ENCODE measurements at places on chromosomes 1 and 21.

DNA sequence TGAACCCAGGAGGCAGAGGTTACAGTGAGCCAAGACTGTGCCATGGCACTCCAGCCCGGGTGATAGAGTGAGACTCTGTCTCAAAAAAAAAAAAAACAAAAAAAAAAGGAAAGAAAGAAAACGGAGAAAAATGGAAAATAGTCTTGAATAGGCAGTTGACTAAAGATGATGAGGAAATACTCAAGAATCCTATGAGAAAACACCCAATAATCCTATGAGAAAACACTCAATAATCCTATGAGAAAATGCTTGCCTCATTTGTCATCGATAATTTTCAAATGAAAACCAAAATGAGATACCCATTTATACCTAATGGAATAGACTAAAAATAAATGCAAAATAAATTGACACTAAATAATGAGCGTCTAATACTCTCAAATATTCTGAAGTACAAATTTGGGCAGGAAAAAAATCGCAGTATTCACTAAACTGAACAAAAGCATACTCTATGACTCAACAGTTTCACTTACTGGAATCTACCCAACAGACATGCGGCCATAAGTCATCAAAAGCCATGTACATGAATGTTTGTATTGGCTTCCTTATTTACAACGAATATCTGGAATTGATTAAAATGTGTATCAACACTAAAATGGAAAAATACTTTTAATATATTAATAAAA lies 733.9 kb upstream of the CHRM3 start:
- DNase-seq = peak; percentile 95

DNA sequence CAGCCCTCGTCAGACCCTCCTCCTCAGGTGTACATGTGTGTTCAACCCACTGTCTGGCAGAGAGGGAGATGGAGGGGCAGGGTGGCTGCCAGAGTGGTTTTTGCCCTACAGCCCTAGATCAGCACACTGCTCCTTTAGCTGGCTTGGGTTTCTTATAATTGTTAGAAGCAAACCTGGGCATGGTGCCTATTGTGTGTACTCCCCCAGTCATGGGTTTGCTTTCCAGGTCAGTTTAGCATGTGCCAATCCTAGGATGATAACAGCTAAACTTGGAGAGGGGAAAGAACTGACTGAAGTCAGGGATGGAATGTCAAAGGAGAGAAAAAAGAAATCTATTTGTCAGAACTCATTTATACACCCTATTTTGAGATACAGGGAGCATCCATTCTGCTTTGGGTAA lies 63.3 kb downstream of the UCK2 start:
- DNase-seq = no peak

GRCh38 chr1:106746448-106747085 lies 309.9 kb upstream of the PRMT6 start:
- DNase-seq = peak; percentile 22

DNA sequence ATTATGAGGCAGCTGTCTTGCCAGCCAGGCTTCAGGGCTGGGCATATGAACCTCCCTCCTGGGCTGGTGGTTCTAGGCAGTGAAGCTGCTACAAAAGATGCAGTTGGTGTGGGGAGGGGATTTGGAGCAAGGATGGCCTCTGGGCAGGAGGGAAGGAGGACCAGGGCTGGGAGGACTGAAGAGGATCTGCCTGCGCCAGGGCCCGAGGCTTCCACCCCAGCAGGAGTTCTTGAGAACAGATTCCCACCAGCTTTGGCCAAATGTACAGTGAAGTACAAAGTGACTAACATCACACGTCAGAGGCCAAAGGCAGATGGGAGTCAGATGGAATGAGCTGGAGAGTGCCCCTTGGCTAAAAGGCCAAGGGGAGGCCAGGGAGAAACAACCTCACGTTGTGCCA lies 62.4 kb downstream of the DDX20 start:
- DNase-seq = no peak

DNA sequence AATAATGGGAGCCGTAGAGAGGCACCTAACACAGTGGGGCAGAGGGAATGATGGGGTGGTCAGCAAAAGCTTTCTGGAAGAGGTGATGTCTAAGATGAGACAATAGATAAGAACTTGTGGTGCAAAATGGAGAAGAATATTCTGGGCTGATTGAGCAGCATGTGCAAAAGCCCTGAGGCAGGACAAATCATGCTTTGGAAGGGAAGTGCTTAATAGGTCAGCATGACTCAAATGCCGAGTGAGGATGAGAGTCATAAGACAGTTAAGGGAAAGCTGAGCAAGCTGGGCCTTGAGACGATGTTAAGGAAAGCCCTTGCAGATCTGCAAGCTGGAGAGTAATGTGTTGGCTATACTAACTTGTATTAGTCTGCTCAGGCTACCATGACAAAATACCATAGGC lies 37.3 kb upstream of the ASB17 start:
- no peak for DNase-seq
